ENCODE measurements at places on chromosomes 2 and 18. TPM values are rescaled to one million over a fixed set of nuclear protein-coding genes. Genes with fewer than 3 reads are reported as not detected.

Gene GALNT1
- total RNA-seq = 101 TPM

Gene CHRNG
- not detected for total RNA-seq

Gene RTP5
- not detected for total RNA-seq

Gene GALNT13
- 0.04 TPM for total RNA-seq

Gene RNU2-63P
- 5.2 TPM for total RNA-seq

Gene CACNB4
- total RNA-seq = 9.6 TPM

- ATAC-seq = peak; percentile 49
Observed at GRCh38 chr2:172806493-172806892, 70.8 kb downstream of the RAPGEF4 start.

GRCh38 chr2:206011018-206011614, 74.9 kb downstream of the INO80D start:
- no peak for ATAC-seq

DNA sequence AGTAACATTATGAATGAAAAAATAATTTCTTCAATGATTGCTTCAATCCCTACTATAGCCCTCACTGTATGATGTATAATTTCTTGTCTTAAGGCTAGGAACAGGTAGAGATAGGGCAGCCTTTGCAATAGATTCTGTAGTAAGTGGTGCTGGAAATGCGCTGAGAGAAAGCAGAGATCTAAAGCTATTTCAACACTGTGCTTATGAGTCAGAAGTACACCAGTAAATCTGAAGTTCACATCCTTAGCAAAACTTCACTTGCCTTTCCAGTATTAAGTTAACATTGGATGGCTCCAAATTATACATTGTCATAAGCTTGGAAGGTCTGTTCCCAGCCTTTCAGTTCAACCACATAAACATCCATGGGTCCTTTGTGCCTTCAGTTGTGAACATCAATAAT, 178.2 kb upstream of the EPHA4 start:
- peak; percentile 44 for ATAC-seq

GRCh38 chr2:237270520-237270919, 143.4 kb downstream of the COL6A3 start:
- no peak for ATAC-seq

DNA sequence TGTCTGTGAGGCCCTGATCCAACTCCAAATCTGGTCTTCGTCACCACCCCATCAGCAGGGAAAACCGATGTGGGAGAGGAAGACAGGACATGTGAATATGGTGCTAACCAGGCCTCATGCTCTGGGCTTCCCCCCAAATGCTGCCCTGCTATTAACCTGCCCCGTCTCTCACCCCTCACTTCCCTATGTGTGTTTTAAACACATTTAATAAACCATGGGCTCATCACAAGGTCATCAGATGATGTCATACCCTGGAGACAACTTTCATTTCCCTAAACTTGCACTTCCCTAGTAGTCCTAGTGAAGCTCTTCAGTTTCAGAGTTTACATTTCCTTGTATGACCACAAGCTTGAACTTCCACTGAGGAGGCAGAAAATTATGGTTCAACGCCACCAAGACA, 49.9 kb downstream of the CD8B2 start:
- peak; percentile 22 for ATAC-seq

GRCh38 chr18:22182884-22183697, 13.7 kb downstream of the GATA6 start:
- ATAC-seq = no peak

GRCh38 chr2:227370791-227371312, 8.3 kb downstream of the TM4SF20 start:
- ATAC-seq = peak; percentile 67

GRCh38 chr2:64753399-64753798, 99.7 kb upstream of the SERTAD2 start:
- no peak for ATAC-seq

DNA sequence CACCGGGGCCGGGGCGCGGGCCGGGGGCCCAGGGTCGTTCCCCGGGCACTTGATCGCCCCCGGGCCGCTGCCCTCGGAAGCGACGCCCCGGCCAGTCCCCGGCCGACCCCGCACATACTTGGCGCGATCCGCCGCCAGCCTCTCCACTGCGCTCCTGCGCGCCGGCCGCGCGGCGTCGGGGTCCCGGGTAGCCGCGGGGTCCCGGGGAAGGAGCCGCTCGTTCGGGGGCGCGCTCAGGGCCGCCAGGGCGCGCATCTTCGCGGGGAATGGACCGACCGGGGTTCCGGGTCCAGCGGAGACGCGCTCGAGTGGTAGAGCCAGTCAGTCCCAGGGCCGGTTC, 204 bp downstream of the FAM110C start:
- ATAC-seq = no peak

- ATAC-seq = no peak
Observed at GRCh38 chr2:161766334-161766733, 142.1 kb downstream of the SLC4A10 start.

DNA sequence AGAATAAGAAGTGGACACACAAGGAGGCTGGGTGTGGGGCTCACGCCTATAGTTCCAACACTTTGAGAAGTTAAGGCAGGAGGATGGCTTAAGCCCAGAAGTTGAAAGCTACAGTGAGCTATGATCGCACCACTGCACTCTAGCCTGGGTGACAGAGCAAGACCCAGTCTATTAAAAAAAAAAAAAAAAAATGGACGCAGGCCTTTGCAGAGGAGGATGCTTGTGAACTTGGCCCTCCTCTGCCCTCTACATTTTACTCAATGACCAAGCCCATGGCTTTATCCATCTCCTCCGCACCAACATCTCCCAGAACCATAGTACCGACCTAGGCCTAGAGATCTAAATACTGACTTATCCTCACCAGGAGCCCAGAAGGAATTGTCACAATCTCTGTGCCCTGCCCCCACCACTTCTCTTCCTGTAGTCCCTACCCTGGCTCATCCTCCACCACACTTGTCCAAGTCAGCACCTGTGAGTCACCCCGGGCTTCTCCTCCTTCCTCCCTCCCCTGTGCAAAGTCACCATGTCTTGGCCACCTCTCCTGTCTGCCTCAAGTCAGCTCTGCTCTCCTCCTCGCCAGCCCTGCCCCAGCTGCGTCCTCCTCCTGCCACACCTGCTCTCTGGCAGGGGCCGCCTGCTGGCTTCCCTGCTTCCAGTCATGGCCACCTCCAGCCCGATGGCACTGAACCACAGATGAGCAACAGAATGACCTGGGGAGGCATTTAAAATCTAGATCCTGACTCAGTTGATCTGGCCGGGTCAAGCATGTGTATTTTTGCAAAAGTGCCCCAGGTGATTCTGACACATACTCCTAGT, 35.8 kb upstream of the ASPRV1 start:
- peak; percentile 96 for ATAC-seq

DNA sequence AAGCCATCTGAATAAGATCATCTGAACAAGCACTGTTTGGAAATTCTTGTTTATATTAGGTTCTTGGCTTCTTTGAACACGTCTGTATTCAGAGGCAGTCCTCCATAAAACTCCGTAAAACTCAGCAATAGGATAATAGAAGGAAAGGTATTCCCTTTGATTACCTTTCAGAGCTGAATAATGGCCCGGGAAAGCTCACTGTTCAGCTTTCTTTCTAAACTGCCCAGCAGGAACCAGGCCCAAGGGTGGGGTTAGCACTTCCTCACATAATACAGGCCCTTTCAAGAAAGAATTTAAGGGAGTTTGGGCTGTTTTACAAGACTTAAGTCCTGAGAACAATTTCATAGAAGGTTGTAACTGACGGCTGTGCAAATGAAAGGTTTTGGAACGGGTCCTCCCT, 72.2 kb upstream of the PHLPP1 start:
- ATAC-seq = no peak

DNA sequence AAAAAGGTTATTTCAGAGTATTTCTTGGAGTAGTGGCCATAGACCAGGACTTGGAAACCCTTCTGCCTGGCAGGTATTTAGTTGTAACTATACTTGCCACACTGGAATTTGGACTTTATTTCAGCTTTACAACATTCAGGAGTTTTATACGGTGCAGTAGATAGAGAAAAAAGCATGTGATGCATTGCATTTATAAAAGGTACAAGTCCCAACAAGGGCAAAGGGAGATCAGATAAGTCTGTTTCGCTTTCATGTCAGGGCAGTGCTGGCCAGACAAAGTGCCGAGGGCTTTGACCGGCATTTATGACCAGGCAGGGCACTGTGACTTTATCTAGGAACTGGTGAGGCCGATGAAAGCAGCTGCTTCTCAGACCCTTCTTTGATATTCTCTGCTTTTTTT, 145.4 kb downstream of the RTN4 start:
- ATAC-seq = peak; percentile 48

- no peak for ATAC-seq
Observed at GRCh38 chr2:7510353-7510752, 593.1 kb downstream of the RNF144A start.

- no peak for ATAC-seq
Observed at GRCh38 chr2:41000906-41001305, 549.0 kb upstream of the SLC8A1 start.

DNA sequence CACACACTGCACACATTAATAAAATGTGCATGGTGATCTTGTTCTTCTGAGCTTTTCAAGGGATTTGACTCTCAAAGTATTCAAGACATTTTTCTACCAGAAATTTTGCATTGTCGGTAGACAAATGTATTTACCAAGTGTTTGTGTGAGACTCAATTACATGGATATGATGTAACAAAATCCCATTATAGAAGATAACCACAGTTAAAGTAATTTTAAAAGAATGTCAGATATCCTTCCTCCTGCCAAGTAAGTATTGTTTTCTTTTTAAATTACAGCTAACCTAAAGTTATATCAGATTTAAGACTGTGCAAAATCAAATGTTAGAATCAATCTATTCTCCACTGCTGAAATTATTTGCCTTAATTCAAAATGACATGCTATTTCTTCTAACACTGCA, 1344.5 kb upstream of the CHAC2 start:
- ATAC-seq = no peak

GRCh38 chr2:219081701-219082331, 21.1 kb upstream of the IHH start:
- ATAC-seq = no peak
